ENCODE measurements at places on chromosomes 7 and 10.

GRCh38 chr7:8115547-8116402, 146.2 kb downstream of the ICA1 start:
- no peak for DNase-seq

- no peak for DNase-seq
Observed at GRCh38 chr10:103715430-103715829, 139.9 kb downstream of the SH3PXD2A start.

DNA sequence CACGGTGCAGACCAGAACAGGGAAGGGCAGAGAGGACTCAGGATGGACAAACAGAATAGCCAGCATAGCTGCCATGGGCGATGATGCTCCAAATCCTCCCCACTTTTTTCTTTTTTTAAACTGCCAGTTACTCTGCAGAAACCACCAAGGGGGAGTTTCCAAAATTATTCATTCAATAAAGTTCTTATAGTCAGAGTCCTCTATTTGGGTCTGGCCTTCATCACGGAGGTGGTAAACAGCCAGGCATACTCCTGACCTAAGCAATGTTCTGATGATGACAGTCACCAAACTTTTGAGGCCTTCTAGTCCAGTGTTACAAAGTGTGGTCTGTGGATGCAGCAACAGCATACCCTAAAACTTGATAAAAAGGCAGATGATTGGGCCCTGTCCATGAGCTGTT, 12.3 kb downstream of the RAPGEF5 start:
- no peak for DNase-seq

GRCh38 chr10:7333961-7334641, 76.7 kb downstream of the SFMBT2 start:
- DNase-seq: no peak

GRCh38 chr10:130804281-130804680, 507.2 kb downstream of the TCERG1L start:
- no peak for DNase-seq

GRCh38 chr10:93062514-93063143, 2.0 kb downstream of the CYP26C1 start:
- DNase-seq: no peak

DNA sequence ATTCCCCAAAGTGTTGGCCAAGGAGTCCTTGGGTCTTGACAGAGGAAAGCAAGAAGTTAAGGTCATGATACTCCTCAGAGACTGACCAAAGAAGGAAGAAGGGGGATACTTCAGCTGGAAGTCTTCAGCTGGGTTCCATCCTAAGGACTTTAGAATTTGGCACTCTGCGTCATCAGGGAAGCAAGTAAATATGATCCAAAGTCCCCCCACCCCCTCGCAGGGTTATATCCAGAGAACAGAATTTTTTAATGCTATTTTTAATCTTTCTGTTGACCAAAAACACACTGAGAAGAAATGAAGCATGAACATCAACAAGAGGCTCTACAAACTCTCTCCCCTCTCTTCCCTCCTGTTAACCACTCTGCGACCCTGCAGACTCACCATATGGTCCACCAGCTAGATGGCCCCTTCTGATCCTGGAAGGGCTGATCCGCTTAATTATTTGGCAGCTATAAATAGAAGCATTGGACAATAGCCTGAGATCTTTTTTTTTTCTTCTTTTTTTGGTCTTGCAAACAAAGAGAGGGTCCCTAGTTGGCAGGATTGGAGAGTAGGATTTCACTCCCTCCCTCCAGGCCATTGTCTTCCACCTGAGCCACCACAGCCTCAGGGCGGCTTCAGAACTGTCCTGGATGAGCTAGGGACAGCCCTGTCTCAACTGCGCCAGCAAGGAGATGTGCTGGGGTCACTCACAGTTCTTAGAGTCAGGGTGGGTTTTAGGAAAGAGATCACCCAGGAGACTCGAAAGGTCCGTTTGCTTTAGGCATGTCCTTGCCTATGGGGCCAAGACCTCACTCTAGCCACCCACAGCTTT, 196.0 kb downstream of the KCNMA1 start:
- no peak for DNase-seq

GRCh38 chr7:94272821-94273583, 121.7 kb upstream of the COL1A2 start:
- no peak for DNase-seq

DNA sequence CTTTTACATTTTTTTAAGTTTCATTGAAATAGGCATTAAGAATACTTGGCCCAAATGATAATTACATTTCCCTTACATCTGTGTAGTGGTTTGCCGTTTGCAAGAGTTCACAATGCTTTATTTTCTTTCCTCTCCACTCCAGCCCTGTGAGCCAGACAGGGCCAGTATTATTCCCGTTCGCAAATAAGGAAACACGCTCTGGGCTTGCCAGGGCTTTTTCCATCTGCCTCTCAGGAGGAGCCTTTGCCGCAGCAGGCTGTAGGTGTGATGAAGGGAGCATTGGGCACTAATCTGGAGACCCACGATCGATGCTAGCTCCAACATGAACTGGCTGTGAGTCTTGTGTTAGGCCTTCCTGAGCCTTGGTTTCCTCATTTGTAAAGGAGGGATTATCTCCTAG, 154.4 kb downstream of the GALNT17 start:
- DNase-seq: peak; percentile 51

DNA sequence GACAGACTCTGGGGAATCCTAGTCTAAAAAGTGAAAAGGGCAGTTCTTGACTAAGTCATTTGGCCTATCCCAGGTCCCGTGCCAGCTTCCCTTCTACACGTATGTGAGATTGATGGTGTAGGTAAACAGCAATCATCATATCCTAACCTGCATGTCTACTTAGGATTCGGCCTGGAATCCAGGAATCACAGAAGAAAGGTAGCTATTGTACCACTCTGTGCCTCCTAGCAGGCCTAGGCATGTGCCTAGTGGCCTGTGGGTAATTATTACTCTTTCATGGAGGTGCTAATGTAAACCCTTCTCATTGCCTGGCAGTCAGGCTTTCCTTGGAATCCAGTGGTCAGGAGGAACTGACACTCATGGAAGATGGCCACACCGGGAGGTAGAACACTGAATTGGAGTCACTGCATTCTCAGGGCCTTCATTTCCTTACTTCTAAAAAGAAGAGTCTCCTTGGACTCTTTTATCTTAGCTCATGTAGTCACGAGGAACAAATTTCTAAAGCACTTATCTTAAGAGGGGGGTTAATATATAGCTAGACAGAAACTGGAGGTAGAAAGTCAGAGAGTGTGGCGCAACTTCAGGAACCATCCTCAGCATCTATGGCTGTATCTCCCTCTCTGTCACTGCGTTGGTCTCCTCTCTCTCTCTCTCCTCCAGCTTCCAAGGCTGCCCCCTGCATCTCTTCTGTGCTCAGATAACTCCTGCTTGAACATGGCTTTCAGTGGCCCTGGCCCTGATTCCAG, 122.5 kb downstream of the C1GALT1 start:
- DNase-seq: no peak

GRCh38 chr7:78345979-78346378, 547.4 kb downstream of the PHTF2 start:
- no peak for DNase-seq

DNA sequence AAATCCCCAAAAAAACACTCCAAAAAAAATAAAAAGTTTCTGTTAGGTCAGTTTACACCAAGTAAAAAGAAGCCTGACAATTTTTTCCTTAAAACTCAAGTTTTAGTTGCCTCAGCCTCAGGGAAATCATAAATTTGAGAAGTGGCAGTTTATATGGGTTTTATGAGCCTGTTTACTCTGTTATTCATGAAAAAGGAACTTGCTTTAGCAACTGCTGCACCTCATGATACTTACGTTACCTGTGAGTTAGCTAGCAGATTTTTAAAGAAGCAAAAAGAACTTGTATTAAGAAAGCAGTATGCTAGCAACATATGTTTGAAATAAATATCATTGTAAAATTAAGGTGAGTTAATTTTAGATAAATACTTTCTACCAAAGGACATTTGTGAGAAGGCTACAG, 1264.5 kb upstream of the PHF14 start:
- no peak for DNase-seq

DNA sequence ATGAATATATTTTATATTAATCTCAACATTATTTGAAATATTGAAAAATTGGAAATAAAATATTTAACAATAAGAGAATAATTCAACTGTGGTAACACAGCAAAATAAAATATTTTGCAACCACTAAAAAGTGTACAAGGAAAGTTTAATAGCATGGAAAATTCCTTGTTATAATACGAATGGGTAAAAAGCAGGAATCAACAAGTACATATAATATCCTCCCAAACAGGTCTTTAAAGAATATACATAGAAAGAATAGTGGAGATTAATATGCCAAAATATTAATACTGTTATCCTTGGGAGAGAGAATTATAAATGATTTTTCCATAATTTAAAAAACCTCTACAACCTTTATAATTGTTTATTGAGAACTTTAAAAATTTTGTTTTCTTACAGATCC, 1.0 kb downstream of the DNAJC12 start:
- DNase-seq: no peak

- no peak for DNase-seq
Observed at GRCh38 chr10:13953371-13953770, 366.6 kb downstream of the PRPF18 start.

DNA sequence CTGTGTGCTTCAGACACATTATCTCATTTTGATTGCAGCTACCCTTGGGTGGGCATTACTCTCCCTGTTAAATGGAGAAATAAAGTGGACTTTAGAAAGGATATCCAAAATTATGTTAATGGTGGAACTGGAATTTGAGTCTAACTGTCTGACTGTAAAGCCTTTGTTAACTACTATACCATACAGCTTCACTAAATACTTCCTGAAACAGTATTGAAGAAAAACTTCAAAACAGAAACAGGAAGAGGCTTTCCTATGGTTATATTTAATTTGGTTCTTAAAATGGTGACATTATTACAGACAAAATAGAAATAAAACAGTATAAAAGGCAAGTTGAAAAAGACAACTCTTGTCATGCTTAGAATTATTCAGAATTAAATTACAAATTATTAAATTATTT, 25.0 kb downstream of the SPAG6 start:
- DNase-seq: no peak

DNA sequence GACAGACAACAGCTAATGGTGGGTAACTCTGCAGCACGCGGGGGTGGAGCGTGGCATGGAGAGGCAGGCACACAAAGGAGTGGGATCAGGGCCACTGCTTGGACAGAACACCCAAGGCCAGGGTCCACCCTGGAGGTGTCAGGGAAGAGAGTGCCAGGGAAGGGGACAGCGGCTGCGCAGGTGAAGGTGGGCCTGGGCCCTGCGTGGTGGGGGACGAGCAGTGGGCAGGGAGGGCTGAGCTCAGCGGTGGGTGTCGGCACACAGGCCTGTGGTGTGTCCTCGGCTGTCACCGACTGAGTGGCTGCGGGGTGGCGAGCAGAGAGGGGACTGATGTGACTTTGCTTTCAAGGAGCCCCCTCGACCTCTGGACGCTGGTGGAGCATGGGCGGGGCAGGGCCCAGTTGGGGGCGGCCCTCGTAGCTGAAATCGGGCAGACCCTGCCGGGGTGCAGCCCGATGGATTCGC, 8.4 kb upstream of the SCART1 start:
- no peak for DNase-seq

Measured in pons (tissue), 1 donor.